ENCODE measurements at places on chromosomes 5 and 9. TPM values are rescaled to one million over a fixed set of nuclear protein-coding genes. Genes with fewer than 3 reads are reported as not detected.

Gene IL7R
- 0.67 TPM for total RNA-seq

Gene SLC25A48
- not detected for total RNA-seq

Gene CKMT2
- 1,933 TPM for total RNA-seq

Gene SHOC1
- total RNA-seq: not detected

Gene KYAT1
- total RNA-seq: 12.6 TPM

Gene GABRA1
- total RNA-seq: not detected

Gene ECSCR
- total RNA-seq: 18.0 TPM

Gene FOXD4L4
- not detected for total RNA-seq

Gene RBM18
- total RNA-seq: 37.3 TPM

Gene PARP8
- total RNA-seq: 5.2 TPM

Gene CRHBP
- total RNA-seq: 0.27 TPM

Gene RFESD
- total RNA-seq: 5.1 TPM

Gene ADAMTS2
- 3.6 TPM for total RNA-seq

Gene FUT7
- not detected for total RNA-seq

Gene ARID3C
- not detected for total RNA-seq

Gene ENTR1
- 23.3 TPM for total RNA-seq

Gene C9orf153
- total RNA-seq: 0.22 TPM

Gene BSPRY
- 0.24 TPM for total RNA-seq

Gene SOHLH1
- total RNA-seq: not detected

Gene GRIA1
- total RNA-seq: 0.05 TPM

Gene DNAJC25
- total RNA-seq: 4.9 TPM

Gene GADD45G
- 48.9 TPM for total RNA-seq

Gene ELAVL2
- total RNA-seq: not detected

Gene TLX3
- total RNA-seq: not detected

Gene UBAC1
- 107 TPM for total RNA-seq

Gene PFN3
- not detected for total RNA-seq

Gene SPINK13
- total RNA-seq: not detected

Gene BTNL9
- 38.9 TPM for total RNA-seq

Gene SLC45A2
- total RNA-seq: not detected

Gene TSLP
- total RNA-seq: 4.5 TPM

Gene ENHO
- 0.48 TPM for total RNA-seq

Gene DPYSL3
- 20.5 TPM for total RNA-seq

Gene ANKRD31
- 0.08 TPM for total RNA-seq

Gene SARDH
- 0.94 TPM for total RNA-seq

Gene ARHGEF37
- 32.9 TPM for total RNA-seq

Gene WDR38
- total RNA-seq: not detected

Gene MAP1B
- total RNA-seq: 49.7 TPM

Gene KLF4
- 32.4 TPM for total RNA-seq

Gene PCDHB7
- total RNA-seq: 0.62 TPM

Data from Right ventricle myocardium superior (tissue), 1 donor.